ENCODE measurements at places on chromosomes 2 and 18.

- DNase-seq, result no peak
These were observed 430.1 kb downstream of the CCDC85A start for GRCh38 chr2:56613920-56614319.

DNA sequence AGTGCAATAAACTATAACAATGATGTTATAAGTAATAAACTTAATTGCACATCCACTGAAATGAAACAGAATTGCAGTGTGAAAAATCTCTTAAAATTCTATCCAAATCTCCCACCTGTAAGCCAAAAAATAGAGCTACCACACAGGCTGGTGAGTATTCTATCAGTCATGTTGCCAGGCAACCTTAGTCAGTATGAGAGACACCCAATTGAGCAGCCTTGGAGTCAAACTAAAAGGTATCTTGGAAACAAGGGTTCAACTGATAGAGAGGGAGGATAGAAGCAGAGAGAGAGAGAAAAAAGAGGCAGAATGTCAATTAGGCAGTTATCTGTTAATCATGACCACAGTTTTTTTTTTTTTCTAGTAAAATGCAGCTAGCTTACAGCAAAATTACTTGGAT lies 45.8 kb downstream of the GALNT13 start:
- DNase-seq, result no peak

DNA sequence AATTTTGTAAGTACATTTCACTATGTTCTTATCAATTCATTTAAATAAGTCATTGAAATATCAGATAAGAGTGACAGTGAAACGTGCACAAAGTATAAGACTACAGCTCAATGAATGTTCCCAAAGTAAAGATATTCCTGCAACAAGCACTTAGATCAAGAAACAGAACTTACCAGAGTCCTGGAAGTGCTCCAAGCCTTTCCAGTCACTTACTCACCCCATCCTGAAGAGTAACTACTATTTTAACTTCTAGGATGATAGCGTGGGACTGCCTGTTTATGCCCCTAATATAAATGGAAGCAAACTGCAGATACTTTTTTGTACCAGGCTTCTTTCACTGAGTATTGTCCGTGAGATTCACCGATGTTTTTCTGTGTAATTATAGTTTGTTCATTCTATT lies 768.9 kb downstream of the SLC4A3 start:
- no peak for DNase-seq

GRCh38 chr2:165164201-165164600 lies 39.6 kb downstream of the SCN3A start:
- no peak for DNase-seq

DNA sequence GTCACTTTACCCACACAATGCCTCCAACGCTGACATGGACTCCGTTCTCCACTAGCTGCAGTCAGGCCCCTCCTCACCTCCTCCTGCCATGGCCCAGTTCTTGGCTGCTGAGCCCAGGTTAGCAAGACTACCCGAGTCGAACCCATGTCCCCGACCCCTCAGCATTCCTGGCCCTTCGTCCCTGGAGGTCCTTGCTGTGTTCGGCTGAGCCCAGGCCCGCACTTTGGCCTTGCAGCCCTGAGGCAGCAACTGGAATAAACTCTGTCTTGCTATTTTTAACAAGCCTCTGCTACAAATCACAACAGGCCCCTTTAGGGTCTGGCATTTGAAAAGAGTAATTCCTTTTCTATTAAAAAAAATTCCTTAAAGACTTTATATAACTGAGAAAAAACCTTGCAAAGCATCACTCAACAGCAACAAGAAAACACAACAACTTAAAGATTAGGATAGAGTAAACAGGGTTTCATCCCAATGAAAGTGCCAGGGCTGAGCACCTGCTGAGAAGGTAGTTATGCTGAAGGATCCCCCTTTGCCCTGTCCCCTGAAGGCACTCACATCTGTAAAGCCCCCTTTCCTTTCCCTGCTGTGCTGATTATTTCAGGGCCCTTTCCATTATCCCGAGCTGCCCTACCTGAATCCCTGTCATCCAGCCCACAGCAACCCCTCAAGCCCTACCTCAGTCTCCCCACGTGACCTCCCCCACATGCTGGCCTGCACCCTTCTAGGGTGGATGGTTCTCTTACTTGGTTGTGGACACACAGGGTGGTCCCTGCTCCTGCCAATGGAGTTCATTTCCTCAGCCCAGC lies 120.0 kb upstream of the SNTG2 start:
- no peak for DNase-seq

DNA sequence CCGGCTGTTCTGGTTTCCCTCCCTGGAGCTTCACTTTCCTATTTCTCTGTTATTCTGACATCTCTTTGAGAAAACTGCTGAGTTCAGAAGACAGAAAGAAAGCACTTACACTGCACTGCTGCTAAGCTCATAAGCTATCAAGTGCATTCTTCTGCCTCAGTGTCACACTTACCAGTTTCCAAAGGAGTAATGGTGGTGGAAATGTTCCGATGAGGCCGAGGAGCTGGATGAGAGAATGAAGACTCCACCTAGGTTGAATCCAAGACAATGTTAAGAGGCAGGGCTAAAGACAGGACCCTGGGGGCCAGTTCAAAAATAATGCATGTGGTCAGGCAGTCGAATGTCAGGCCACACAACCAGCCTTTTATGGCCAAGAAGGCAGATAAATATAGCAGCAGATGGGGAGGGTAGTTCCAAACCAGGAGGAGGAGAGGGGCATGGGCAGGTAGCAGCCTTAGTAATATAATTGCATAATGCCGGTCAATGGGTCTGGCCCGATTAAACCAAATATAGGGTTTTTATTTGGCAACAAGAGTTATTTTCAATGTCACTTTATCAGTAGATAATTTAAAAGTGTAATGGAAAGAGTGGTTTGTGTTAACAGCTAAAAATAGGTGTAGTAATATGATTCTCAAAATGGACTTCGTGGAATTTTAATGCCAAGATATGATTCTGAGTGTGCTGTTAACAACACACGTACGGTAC lies at the start of gene MYOM1:
MYOM1 (minus strand) TSS at position 338 of the 705 bp plus-strand sequence. CDS start 4,745 bp downstream, outside the sequence.
- no peak for DNase-seq

- DNase-seq, result no peak
These were observed 106.5 kb upstream of the ETAA1 start for GRCh38 chr2:67290451-67291290.

- DNase-seq, result no peak
These were observed 368.0 kb upstream of the FAM98A start for GRCh38 chr2:33967103-33967502.

DNA sequence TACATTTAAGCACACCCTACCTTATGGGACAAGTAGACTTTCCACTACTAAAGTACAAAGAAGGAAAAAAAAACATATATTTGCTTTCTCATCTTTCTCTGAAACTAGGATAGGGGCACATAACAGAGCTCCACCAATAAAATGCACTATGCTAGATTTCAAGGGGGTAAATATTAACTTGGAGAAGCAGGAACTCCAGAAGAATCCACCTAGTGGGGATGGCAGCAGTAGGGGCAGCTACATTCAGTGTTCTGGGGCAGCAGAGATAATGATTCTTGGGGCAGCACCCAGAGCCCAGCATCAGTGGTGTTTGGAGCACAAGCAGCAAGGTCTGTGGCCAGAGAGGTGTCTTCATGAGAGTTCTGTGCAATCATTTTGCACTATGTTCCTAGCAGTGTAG lies 64.7 kb downstream of the DTNB start:
- DNase-seq, result no peak

Data from stimulated activated naive B cell treated with anti-CD40 and anti-IgM and Interleukin-4, amounts not matched to agents 10 μg/mL and 1 μg/mL and 100 μg/mL, for 72 hours (primary cell).